ENCODE measurements at places on chromosomes 4 and X.
A peak's percentile ranks its signal among the peaks of the same experiment; 100 is the strongest.

- no peak for DNase-seq
Observed at GRCh38 chr4:8652181-8653078, 59.9 kb downstream of the CPZ start.

- DNase-seq, result no peak
Observed at GRCh38 chrX:75155447-75155826, 646 bp downstream of the ABCB7 start.

- no peak for DNase-seq
Observed at GRCh38 chr4:7044137-7044930, 1.2 kb downstream of the TADA2B start.

- no peak for DNase-seq
Observed at GRCh38 chr4:165782623-165783022, 90.4 kb upstream of the TLL1 start.

DNA sequence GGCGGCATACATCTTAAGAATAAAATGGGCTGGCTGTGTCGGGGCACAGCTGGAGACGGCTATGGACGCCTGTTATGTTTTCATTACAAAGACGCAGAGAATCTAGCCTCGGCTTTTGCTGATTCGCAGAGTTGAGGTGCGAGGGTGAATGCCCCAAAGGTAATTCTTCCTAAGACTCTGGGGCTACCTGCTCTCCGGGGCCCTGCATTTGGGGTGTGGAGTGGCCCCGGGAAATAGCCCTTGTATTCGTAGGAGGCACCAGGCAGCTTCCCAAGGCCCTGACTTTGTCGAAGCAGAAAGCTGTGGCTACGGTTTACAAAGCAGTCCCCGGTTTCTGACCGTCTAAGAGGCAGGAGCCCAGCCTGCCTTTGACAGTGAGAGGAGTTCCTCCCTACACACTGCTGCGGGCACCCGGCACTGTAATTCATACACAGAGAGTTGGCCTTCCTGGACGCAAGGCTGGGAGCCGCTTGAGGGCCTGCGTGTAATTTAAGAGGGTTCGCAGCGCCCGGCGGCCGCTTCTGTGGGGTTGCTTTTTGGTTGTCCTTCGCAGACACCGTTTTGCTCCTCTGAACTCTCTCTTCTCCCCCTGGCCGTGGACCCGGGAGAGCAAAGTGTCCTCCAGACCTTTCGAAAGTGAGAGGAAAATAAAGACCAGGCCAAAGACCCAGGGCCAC lies 1.9 kb downstream of the SHOX start:
- DNase-seq, result no peak

DNA sequence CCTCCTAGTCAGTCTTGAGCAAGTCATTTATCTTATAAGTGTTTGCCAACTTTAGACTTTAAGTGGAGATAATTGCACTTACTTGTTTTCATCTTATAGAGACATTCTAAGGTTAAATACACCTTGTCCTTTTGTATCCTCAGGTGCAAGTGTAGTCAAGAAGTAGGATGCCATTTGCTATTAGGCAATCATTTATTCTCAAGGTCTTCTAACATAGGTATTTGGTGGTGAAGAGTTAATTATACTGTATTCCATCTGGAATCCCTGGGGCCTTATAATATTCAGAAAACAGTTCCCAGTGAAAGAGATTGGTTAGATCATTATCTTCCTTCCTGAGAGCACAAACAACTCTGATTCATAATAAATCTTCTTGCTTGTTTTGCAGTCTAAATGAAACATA lies 23.7 kb downstream of the SULT1E1 start:
- DNase-seq, result peak; percentile 2

- no peak for DNase-seq
Observed at GRCh38 chr4:4271912-4272311, 18.0 kb downstream of the LYAR start.
